ENCODE measurements at places on chromosomes 3 and 15.

DNA sequence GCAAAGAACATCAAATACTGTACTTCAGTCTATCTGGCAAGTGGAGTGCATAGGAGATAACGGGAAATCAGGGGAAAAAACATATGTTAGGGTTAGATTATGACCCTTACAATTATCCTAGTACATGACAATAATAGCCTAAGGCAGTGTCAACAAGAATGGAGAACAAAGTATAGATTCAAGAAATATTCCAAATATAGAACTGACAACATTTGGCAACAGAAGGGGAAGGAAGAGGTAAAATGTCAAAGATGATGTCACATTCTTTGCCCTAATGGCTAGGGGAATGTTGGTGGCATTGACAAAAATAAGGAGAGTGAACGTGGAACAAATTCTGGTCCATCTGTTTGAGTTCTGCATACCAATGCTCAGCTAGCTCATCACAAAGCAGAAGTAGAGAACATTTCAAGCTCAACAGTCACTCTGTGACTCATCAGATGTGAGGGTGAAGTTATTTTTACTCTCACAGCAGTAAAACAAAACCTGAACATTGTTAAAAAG lies 15.5 kb upstream of the ATP8B4 start:
- peak; percentile 11 for DNase-seq

DNA sequence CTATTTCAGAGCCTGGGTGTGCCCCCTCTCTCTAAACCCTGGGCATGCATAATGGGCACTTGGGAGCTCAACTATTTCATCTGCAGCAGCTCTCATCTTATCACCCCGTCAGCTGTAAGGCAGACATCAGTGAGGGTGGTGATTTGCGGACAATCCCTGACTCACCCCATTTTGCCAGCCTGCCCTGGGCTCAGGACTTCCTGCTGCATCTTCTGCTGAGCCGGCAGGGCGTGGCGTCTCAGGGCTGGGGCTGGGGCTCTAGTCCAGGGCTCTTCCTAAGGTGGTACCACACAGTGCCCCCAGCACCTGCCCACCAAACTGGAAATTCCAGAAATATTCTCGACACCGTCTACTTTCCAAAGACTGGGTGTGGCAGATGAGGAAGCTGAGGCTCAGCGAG lies 925 bp upstream of the PSTPIP1 start:
- peak; percentile 82 for DNase-seq

- DNase-seq = no peak
These were observed 25.7 kb downstream of the AMOTL2 start for GRCh38 chr3:134348524-134348923.

DNA sequence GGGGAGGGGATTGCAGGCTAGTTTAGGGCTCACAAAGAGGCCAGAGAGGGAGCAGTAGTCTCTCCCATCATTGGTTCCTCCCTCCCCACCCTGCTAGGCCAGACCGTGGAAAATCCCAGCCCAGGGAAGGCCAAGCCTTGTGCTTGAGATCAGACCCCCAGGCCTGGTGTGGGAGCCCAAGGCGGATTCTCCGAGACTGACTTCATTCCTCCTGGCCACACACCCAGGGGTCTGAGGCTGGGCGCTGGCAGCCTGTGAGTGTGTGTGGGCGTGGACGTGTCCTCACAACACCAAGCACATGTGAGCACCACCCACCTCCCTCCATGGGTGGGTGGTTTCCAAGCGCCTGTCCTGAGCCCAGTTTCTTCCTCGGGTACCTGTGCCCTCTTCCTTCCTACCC lies 4.1 kb downstream of the LOXL1 start:
- DNase-seq = no peak

- no peak for DNase-seq
These were observed 1.2 kb downstream of the LHFPL4 start for GRCh38 chr3:9552252-9552999.

GRCh38 chr15:101615414-101615985 lies 36.7 kb downstream of the TM2D3 start:
- no peak for DNase-seq

- no peak for DNase-seq
These were observed 304.8 kb downstream of the CTNNB1 start for GRCh38 chr3:41503998-41504623.

DNA sequence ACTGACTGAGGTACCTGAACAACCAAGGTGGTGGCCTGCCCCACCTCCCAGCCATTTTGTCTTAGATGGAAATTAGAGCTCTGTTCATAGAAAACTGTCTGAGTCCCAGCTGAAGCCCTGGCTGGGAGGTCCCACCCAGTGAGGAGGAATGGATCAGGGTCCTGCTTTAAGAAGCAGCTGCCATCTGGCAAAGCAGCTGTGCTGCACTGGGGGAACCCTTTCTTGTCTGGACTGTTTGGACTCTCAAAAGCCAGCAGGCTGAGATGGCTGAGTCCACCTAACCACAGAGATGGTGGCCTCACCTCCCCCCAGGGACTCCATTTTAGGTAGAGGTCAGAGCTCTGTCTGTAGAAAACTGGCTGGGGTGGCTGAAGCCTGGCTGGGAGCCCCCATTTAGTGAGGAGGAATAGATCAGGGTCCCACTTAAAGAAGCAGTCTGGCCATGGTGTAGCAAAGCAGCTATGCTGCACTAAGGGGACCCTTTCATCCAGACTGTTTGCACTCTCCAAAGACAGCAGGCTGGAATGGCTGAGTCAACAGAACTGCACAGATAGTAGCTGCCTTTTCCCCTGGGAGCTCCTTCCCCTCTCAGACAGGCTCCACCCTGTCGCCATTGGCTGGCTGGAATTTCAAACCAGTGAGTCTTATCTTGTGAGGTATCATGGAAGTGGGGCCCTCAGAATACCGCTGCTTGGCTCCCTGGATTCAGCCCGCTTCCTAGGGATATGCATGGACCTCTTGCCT lies 116.9 kb downstream of the EPHA6 start:
- no peak for DNase-seq

DNA sequence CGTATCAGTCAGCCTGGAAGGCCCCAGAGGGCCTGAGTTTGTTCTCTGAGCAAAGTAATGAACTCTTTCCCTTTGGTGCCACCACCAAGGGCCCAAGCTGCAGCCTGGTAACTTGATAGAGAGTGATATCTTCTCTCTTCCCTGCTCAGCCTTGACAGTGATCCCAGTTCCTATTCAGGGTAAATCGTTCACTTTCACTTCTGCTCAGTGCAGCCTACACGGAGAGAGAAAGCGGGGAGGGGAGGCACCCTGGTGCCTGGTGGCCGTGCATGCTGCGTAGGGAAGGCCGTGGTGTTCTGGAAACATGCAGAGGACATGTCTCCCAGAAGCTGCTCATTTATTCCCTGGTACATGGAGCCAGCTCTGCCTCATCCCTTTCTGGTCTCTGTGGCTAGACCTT lies 54.9 kb downstream of the KIF9 start:
- no peak for DNase-seq

- no peak for DNase-seq
These were observed 84.3 kb upstream of the ZNF385D start for GRCh38 chr3:21835264-21835663.

GRCh38 chr3:114022145-114022802 lies 34.1 kb downstream of the CCDC191 start:
- DNase-seq = no peak

DNA sequence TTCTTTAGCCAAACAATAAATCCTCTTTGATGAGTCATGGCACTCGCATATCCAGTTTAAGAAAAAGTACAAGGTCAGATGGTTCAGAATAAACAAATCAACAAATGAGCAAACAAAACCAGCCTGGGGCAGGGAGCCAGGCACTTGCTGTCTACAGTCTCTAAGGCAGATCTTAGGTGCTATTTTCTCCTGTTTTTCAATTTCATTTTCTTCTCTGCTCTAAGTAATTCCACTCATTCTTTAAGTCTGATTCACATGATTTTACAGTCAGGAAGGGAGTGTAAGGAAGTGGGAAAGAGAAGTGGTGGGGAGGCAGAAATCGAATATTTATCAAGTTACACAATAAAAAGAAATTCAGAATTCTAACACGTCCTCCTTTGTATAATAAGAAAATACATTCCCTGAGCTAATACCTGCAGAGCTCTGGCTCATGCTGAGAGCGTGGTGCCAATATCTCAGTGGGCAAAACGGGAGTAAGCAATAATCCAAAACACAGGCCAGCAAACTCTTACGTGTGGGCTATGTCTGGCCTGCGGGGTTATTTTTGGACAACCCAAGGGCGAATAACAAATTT lies 298.6 kb downstream of the ADAMTS17 start:
- DNase-seq = no peak

DNA sequence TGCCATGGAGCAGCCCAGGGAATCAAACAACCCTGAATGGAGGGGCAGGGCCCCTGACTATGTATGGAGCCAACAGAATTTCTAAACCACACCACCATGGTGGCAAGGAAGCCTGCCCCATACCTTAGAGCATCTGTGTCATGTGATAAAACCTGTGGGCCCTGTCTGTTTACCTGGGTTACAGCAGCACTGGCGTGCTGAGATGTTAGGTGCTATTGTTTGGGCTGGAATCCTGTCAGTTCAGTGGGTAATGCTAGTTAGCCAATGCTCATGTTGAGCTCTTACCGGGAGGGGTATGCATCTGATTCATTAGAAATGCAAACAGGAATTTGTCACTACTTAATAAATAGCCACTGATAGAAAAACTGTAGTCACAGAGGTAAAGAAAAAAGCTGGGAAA lies 63.5 kb upstream of the ETV5 start:
- DNase-seq = no peak

DNA sequence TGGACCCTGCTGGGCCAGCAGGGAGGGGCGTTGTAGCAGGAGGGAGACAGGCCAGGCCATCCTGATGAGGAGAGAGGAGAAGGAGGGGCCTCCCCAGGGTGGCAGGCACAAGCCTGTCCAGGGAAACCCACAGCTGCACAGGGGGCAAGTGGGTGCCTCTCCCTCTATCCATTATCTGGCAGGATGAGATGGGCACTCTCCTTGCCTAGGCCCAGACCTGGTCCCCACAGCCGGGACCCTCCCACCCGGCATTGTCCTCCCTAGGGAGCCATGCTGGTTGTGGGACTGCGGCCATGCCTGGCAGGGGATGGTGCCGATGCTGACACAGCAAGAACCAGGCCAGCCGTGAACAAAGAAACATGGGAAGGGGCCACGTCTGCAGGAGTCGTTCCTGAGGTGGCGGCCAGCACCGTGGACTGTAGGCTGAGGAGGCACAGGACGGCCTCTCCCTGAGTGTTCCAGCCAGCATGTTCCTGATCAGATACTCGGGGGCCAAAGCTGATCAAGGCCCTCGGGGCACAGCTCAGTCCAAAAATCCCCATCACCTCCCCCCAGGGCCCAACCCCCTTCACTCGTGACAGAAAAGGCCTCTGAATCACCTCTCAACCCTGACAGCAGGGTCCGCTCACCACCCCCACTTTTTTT lies 19.2 kb upstream of the CYP11A1 start:
- DNase-seq = no peak
